ENCODE measurements at places on chromosomes 4 and X.
A peak's percentile ranks its signal among the peaks of the same experiment; 100 is the strongest.

- no peak for DNase-seq
These were observed 1041.2 kb upstream of the INTU start for GRCh38 chr4:126591583-126591982.

DNA sequence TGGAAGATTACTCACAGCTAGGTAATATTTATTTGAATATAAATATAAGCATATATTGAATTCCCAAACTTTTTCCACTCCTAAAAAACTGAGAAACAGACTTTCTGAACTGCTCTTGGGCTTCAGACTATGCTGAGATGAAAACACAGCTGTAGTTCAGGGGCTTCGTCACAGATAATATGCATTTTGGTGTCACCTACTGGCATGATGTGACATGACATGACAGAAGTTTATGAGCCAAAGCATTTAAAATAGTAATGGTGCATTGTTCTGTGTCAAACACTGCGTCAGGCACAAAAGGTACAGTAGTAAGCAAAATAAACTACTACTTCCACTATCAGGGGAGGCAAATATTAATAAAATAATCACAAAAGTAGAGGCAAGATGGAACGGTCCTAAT is 171.3 kb downstream of the BTC start:
- DNase-seq, result peak; percentile 64

GRCh38 chr4:94758141-94758699 is 465 bp downstream of the BMPR1B start:
- DNase-seq, result peak; percentile 82

- DNase-seq, result peak; percentile 71
These were observed 17.3 kb downstream of the CTPS2 start for GRCh38 chrX:16695079-16695676.

GRCh38 chrX:140766024-140766611 is 56.6 kb downstream of the LINC00632 start:
- DNase-seq, result peak; percentile 88

- peak; percentile 67 for DNase-seq
These were observed 14.8 kb upstream of the PAQR3 start for GRCh38 chr4:78953769-78954666.

GRCh38 chr4:24172406-24172805 is 282.6 kb upstream of the PPARGC1A start:
- peak; percentile 38 for DNase-seq

DNA sequence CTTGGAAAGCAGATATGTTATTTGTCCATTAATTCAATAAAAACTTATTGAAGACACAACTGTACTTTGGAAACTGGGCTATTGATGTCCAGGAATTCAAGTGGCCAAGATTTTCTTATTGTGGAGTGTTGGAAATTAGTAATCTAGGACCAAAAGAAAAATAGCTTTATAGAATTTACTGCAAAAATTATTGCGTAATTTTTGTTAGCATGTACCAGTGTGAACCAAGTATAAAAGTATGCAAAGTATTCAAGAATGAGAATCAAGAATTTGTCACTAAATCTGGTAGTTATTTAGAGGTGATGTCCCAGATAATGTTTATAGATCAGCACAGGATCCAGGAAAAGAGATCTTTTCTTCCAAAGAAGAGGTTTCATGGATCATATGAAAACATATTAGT is 468.9 kb upstream of the CTSO start:
- DNase-seq, result no peak

- no peak for DNase-seq
These were observed 80.7 kb downstream of the STOX2 start for GRCh38 chr4:183985786-183986185.

- no peak for DNase-seq
These were observed 104.9 kb upstream of the ATP8A1 start for GRCh38 chr4:42761804-42762203.

DNA sequence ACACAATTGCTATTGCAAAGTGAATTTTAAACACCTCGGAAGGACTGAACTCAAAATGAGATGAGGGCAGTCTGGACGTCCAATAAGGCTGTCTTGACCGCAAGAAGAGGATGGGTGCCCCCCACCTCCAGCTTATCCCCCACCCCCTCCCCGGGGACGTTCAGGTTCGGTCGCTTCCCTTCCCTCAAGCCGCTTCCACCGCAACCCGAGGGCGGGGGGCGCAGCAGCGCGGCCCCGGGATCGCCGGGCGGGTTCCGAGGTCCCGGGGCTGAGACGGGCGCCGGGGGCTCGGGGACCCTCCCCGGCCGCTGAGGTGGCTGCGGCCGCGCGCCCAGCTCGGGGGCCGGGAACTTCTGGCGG is 480 bp downstream of the USP46 start:
- DNase-seq, result no peak

GRCh38 chrX:118182681-118183080 is 66.1 kb upstream of the KLHL13 start:
- DNase-seq, result no peak

- peak; percentile 79 for DNase-seq
These were observed at the start of gene MBNL3 for GRCh38 chrX:132488819-132489577. Gene MBNL3, minus strand, starts transcription at chrX:132489038. Its CDS starts 49,427 bp downstream, at chrX:132439611.

GRCh38 chr4:17155486-17155885 is 257.0 kb upstream of the LDB2 start:
- no peak for DNase-seq

GRCh38 chr4:16573739-16574138 is 324.7 kb downstream of the LDB2 start:
- peak; percentile 56 for DNase-seq

- no peak for DNase-seq
These were observed 87.8 kb downstream of the PPA2 start for GRCh38 chr4:105386012-105386411.

DNA sequence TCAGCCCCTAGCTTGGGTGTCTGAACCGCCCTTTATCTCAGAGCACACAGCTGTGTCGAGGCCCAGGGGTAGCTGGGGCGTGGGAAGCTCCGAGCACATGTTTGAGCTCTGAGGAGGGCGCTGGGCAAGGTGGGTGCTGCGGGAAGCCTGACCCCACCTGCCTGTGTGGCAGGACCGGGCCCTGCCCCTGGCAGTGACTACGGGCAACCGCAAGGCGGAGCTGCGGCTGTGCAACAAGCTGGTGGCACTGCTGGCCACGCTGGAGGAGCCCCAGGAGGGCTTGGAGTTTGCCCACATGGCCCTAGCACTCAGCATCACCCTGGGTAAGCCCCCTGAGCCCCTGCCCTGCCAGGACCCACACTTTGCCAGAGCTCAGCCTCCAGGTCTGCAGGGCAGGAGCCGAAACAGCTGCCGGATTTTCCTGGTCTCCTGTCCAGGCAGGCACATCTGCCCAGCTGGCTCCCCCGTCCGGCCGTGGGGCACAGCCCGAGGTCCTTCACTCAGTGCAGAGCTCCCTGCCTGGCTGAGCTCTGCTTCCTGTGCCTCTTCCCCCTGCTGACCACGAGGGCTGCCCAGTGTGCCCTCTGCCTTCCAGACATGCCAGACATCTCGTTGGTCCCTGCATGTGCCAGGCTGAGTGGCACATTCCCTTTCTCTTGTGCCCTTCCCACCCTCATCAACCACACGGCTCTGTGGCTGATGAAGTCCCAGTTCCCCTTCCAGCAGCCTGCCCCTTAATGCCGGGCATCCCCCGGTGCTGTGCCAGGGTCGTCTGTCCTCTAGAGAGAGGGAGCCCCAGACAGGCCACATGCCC is 33.2 kb upstream of the HTRA3 start:
- no peak for DNase-seq

DNA sequence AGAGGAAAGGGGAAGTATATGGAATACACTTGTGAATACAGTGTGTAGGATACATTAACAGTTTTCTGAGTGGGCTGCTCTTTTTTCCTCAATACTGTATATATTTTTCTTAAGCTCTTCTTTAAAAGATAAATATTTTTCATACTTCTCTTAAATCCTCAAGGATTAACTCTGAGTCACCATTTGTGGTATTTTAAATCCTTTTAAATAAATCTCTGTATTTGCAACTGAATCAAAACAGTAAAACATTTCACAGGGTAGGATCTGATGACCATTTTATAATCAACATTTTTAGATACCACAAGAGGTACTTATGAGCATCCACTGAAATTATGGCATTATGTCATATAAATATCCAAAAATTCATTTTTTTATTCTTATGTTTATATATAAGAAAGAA is 87.6 kb downstream of the GAB1 start:
- DNase-seq, result no peak

DNA sequence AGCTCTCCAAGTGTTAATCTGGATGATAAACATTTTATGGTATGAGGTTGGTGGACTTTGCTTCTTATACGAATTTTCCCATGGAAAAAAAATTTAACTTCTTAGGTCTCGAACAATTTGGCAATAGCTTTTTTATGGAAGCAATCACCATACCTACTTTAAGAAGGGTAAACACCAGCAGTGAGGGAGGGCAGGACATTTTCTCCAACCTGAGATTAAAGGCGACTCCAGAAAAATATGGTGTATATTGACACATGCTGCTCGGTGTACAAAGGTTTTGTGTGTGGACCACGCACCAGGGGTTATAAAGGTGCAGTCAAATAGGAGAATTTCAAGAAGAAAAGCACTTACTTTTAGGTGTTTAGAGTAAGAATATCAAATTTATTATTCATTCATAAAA is 34.2 kb upstream of the SULT1E1 start:
- no peak for DNase-seq

DNA sequence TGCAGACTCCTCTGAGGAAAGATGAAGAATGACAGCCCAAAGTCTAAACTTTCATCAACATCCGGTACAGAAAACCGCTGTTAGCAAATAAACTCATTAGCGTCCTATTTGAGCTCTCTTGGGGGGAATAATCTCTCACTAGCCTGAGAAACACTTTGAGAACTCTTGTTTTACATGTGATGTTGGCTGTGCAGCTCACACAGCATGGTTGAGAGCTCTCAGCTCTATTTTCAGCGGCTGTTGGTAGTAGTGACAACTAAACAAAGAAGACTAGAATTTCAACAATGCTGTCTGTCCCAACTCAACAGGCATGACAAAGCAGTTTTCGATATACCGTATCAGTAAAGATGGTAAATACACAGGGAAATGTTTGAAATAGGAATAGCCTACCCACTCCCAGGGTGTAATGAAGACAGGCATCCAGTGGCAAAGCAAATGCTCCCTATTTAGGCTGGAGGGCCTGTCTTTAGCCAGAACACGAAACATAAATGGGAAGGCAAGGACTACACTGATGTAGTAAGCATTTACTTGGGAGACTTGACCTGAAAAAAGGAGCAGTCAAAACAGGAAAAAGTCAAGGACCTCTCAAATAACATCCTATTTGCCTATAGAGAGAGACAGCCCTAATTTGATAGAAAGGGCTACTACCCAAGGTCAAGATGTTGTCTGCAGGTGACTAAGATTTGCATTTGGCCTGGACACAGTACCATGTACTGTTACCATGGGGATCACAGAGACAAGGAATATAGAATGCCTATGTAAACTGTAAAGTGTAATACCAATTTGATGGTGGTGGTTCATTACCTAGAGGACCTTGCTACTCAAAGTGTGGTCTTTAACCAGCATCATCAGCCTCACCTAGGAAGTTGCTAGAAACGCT is 60.4 kb downstream of the PPEF2 start:
- DNase-seq, result no peak

GRCh38 chr4:44872246-44872645 is 145.9 kb upstream of the GNPDA2 start:
- DNase-seq, result no peak

DNA sequence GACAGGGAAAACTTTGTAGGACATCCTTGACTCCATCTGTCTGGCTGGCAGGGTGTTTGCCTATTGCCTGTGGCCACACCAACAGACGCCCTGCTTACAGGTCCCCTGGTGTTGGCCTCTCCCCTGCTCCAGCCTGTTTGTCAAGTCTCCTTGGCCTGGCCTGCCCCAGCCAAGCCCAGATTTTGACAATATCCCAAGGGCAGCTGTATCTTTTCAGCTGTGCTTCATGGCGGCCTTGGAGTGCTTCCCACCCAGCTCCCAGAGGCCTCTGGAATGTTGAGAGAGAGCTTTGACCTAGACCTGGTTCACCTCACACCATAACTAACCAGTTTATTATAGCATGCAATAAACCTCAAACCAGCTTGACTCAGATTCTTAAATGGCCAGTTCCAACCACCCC is 204.0 kb upstream of the NHS start:
- no peak for DNase-seq

GRCh38 chr4:104989371-104989770 is 157.3 kb upstream of the TET2 start:
- DNase-seq, result peak; percentile 18

DNA sequence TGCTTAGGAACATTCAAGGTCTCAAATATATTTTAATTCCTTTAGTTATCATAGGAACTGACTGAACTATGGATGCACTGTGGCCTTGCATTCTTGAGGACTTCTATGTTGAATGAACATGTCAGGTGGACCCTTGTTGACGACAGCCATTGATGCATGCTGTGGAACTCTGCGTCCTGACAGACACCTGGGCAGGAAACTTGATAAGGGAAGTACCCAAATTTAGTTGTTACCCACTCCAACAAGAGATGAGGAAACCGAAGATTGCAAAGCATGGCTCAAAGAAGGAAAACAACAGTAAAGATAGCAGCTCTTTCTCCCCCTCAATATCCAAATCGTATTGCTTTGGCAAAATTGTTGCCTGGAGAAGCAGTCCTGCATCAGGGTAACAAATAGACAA is 540.0 kb upstream of the NR3C2 start:
- no peak for DNase-seq

DNA sequence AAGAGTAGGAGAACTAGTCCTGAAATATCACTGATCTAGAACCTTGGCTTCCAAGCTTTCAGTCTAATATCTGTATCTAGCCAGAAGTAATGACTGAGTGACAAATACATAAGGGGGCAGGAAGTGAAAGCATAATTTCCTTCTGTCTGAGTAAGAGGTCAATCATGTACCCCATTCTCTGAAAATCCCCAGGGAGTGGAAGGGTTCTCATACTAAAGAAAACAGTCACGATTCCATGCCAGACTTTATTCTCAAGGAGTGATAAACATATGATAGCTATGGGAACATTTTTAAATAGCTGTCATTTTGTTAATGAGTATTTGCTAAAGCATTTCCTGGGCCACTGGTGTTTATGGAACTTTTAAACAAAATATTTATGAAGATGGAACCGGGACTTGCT is 308.5 kb downstream of the ARHGAP24 start:
- no peak for DNase-seq

GRCh38 chr4:105088110-105088879 is 58.4 kb upstream of the TET2 start:
- DNase-seq, result peak; percentile 17

DNA sequence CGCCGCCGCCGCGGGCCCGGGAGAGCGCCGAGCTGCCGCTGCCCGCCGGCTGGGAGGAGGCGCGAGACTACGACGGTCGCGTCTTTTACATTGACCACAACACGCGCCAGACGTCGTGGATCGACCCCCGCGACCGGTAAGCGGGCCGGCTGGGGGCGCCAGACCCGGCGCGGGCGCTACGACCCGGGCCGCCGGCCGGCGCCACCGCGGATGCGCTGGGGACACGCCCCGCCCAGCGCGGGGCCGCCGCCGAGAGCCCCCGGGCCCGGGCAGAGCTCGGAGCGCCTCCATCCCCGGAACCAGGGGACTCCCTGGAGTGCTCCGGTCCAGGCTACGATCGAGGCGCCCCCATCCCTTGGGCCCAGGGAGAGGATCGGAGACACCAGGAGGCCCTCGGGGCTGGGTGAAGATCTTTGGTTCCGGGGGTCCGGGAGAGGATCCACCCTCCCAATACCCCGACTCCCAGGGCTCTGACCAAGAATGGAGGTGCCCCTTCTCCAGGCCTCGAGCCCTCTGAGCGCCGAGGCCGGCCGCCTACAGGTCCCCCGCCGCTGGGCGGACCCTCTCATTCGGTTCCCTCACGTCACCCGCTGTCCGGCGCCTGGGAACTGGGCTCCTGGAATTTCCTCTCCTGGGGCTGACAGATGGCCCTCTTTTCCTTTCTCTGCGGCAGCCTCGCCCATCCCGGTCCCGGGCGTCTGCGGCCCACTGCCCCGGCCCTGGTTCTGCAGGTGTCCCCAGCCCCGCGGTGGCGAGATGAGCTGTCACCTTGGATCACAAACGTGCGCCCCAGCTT is 48.8 kb downstream of the CLDN34 start:
- peak; percentile 67 for DNase-seq

- no peak for DNase-seq
These were observed 69.2 kb downstream of the PAQR3 start for GRCh38 chr4:78870056-78870455.
